ENCODE measurements at places on chromosomes 3 and 15. TPM values are rescaled to one million over a fixed set of nuclear protein-coding genes. Genes with fewer than 3 reads are reported as not detected.
A peak's percentile ranks its signal among the peaks of the same experiment; 100 is the strongest.

GRCh38 chr3:184713040-184713355, 1.1 kb upstream of the MAGEF1 start:
- no peaks in the 10 kb centered on the region for H3K36me3 ChIP-seq
- H3K4me3 ChIP-seq, result no peak overlapping the region
- H3K4me1 ChIP-seq, result peaks cover 8% of the 10 kb centered on the region
- H3K27me3 ChIP-seq, result no peaks in the 10 kb centered on the region
- no peak overlapping the region for H3K27ac ChIP-seq
- no peak for DNase-seq

The PCOLCE2 gene
- total RNA-seq, result 4.6 TPM

The GABRR3 gene
- not detected for total RNA-seq

- peaks cover 21% of the 10 kb centered on the region for H3K36me3 ChIP-seq
- no peaks in the 10 kb centered on the region for H3K4me1 ChIP-seq
- H3K27me3 ChIP-seq, result no peaks in the 10 kb centered on the region
- peak overlapping the region; percentile 91 for H3K4me3 ChIP-seq
- DNase-seq, result no peak
- H3K27ac ChIP-seq, result peak overlapping the region; percentile 65
Measured at GRCh38 chr3:49017229-49017970, 980 bp downstream of the DALRD3 start.

GRCh38 chr3:186628756-186629155, 11.4 kb upstream of the FETUB start:
- no peak for DNase-seq
- H3K4me3 ChIP-seq, result no peak overlapping the region
- no peaks in the 10 kb centered on the region for H3K27me3 ChIP-seq
- no peaks in the 10 kb centered on the region for H3K36me3 ChIP-seq

- no peaks in the 10 kb centered on the region for H3K36me3 ChIP-seq
- no peaks in the 10 kb centered on the region for H3K27me3 ChIP-seq
- no peak overlapping the region for H3K4me3 ChIP-seq
Measured at GRCh38 chr3:58874795-58875194, 175.0 kb downstream of the CFAP20DC start.

The TMEM44 gene
- 3.6 TPM for total RNA-seq

GRCh38 chr3:115227461-115227860, 80.4 kb upstream of the ZBTB20 start:
- no peaks in the 10 kb centered on the region for H3K4me1 ChIP-seq
- H3K27me3 ChIP-seq, result no peaks in the 10 kb centered on the region
- no peaks in the 10 kb centered on the region for H3K36me3 ChIP-seq
- no peak overlapping the region for H3K27ac ChIP-seq
- no peak for DNase-seq
- no peak overlapping the region for H3K4me3 ChIP-seq

All from right lobe of liver (tissue), 6 donors.